ENCODE measurements at places on chromosomes 6 and 20.

DNA sequence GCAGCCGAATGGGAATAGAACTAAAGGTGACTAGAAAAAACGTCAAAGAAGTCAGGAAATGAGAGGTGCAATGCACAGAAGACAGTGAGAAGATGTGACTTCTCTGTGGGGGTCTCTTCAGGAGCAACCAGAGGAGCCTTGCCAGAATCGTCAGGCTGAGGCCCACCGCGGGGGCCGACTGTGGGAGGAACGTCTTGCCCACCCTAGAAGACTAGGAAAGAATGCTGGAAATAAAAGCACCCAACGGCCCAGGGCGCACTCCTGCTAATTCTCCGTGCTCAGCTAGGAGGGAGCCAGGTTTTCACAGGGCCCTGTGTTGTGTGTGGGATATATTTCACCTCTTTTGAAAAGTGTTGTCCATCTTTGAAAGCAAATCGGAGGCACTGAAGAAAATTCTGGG, 129.2 kb downstream of the SMOC2 start:
- no peak for DNase-seq

GRCh38 chr20:18404172-18404571, 62.7 kb downstream of the DZANK1 start:
- DNase-seq: no peak

DNA sequence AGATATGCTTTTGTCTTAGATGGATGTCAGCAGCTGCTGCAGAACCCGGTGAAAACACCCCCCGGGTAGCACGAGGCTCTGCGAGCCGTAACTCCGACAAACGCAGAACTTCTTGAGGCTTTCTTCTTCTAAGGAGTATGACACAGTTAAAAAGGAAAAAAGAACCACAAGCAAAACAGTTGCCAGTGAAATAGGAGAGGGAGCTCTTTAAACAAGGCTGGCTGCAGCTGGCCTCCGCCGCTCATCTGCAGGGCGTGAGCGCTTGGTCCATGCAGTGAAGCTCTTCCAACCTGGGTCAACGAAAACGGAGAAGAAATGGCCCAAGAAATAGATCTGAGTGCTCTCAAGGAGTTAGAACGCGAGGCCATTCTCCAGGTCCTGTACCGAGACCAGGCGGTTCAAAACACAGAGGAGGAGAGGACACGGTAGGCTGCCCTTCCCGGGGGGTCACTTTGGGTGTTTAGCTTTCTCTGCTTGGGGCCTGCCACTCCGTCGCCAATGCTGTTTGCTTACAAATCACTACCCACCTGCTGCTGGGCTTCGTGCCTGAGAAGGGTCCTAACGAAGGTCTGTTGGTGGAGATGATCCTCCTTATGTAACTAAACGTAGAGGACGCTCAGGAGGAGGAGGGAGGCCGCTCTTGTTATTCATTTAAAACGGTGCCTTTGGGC, 13.2 kb downstream of the SYTL3 start:
- no peak for DNase-seq

DNA sequence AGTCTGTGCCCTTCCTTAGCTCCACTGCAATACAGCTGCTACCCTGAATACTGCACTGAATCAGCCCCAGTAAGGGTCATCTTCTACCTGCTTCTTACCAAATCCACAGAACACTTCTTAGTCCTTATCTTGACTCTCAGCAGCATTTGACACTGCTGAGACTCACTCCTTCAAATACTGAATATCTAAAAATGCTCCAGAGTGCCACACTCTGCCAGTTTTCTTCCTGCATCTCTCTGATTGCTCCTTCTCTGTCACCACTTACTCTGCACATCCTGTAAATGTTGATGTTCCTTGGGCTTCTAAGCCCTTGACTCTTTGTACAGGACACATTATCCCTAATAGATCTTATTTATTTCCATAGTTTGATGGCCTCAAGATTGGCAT, 19.8 kb downstream of the MAN1A1 start:
- DNase-seq: no peak

DNA sequence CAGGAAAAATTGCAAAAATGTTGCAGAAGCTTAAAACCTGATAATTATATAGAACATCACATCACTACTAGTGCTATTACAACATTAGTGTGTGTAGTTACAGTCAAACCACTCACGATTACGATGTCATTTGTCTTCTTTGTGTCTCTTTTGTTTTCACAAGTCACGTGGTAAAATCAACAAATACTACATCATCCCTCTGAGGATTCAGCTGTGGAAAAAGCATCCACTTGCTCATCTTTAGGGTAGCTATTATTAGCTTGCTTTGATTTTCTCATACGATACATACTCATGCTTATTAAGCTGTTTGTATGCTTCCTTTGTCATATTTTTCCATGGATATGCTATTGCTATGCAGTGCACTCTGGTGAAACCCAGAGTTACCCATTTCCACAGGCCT, 22.2 kb upstream of the ATXN1 start:
- DNase-seq: no peak

- no peak for DNase-seq
Measured at GRCh38 chr6:110415086-110415916, at the start of gene DDO. DDO (minus strand) TSS chr6:110415575; CDS start chr6:110413462, 2,113 bp downstream.

DNA sequence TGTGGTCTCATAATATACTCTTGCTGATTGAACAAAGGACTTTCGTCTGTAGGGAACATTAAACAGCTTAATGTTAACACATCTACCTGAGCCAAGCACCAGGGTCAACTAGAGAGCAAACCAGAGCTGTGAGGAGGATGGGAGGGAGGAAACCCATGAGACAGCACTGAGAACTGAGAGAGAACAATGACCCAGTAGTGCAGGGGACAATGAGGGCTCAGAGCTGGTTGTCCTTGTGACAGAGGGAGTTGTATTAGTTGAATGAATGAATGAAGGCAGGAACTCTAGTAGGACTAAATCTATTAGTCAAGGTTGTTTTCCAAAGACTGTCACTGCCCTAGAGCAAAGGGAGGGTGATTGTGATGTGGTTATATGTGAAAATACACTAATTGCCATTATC, 28.2 kb upstream of the GSTA4 start:
- DNase-seq: no peak

DNA sequence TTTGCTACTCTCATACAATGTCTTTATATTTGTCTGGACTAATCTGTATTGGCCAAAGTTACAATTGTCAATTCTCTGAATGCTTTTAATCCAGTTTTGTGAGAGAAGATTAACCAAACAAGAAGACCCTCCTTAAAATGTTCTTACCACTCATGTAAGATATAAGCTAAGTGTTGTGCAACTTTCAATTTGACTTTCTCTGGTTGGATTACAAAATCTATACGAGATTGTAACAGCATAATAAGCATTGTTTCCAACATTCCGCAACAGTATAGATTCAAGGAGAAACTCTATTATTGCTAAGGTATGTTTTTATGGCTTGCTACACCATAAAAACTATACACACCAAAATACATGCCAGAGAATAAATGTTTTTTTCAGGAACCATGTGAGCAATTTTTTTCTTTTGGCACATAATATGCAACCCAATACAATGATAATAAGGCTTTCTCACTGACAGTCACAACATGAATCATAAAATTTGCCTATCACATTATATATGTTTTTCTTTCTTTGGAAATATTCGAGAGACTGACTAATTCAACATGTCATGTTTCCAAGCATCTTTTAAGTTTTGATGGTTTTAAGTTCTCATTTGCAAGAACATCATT, 12.2 kb upstream of the TRPC4AP start:
- DNase-seq: no peak

DNA sequence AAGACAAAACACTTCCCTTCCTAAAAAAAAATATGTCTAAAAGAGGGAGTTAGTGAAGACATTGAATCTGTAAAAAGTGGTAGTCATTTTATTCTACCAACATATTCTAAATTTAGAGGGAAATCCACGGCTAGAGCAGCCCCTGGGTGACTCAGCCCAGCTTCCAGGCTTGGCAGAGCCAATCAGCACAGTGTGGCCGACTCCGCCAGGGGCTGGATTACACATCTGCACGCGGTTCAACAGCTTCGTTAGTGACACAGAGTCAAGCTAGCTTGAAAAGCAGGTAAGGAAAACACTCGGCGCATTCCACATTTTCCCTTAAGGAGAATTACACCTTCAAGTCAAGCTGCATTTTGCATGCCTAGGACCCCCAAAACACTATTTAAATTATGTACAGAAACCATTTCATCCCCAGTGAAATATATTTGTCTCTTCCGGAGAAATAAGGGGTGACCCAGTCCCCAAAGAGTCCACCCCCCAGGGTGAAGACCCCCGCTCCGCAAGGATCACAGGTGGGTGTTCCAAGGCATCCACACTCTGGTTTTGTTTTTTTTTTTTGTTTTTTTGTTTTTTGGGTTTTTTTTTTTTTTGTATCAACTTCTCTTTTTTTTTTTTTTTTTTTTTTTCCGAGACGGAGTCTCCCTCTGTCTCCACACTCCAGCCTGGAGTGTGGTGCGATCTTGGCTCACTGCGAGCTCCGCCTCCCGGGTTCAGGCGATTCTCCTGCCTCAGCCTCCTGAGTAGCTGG, 58.4 kb upstream of the ARID1B start:
- DNase-seq: peak; percentile 88

DNA sequence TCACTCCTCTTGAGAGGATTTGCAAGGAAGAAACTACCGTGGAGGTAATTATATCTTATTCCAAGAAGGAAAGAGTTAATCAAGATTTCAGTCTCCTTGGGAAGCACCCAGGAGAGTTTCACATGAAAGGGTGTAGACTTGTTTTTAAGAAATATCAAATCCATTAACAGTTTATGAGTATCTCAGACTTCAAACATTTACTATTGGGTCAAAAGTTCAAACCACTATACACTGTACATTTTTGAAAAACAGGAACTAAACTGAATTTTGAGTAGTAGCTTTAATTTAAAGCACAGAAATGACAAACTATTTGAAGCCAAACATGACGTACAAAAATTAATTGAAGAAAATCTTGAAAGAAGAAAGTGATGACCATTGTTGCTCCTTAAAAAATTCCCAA, 164.0 kb downstream of the FOXC1 start:
- no peak for DNase-seq

DNA sequence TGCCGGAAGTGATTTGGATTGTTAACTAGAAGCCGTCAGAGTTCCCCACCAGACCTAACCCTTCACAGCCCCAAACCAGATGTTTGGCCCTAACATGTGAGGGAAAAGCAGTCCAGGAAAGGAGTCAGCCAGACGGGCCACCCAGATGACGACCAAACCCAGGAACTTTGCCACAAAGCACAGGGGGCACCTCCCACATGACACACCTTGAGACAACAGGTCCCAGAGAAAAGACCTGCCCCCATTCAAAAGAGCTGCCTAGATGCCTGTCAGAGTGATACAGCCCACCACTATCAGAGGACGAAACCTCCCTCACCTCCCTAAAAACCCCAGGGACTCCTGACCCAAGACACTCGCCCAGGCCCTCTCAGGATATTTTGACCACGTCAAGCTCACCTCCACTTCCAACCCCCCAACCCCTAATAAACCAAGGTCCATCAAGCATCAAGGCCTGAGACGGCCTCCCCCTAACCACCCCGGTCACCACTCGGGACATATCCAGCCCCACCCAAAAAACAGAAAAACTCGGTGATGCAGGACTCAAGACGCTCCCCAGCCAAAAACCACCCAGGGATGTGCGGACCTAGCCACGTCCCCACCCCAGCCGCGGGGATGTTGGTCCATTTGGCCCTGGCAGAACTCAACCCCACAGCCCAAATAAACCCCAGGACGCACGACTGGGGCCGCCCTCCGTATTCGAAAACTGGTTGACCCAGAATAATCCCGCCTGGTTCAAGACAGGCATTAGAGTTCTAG, 662 bp downstream of the ZNF343 start:
- peak; percentile 46 for DNase-seq

DNA sequence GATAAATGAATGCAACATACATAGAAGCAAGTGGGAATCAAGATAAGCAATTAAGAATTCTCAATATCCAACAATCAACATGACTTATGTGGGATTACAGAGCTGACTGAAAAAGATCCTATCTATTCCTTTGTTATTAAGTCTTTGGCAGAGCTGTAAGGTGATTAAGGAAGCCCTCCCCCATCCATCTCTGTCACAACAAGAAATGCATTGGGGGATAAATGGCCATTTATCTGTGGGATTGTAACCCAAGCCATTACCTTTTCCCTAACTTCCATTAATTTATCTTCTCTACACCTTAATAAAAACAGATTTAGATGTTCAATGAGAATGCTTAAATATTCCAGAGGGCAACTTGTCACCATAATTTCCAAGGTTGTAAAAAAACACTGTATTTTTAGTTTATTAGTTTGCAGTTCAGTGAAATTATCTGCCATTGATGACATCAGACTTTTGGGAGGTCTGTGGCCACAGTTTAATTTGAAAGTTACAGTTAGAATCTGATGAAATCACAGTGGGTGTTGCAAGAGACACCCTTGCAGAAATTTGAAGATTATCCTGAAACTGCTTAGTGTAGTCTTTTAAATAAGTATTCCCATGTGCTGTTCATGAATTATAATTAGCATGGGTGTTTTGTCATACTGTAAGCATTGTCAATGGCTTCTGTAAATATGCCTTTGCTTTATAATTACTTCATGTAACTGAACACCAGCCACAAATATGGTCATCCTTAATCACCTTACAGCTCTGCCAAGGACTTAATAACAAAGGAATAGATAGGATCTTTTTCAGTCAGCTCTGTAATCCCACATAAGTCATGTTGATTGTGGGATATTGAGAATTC, 49.4 kb upstream of the FYN start:
- DNase-seq: no peak

DNA sequence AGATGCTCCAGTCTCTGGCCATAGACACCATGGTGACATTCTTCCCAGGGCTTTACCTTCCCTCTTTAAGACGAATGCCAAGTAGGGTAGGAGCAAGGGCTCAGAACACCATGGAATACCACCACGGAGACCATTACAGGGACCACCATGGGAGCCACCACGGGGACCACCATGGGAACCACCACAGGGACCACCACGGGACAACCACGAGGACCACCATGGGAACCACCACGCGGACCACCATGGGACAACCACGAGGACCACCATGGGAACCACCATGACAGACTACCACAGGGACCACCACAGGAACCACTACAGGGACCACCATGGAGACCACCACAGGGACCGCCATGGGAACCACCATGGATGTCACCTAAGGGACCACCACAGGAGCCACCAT, 66.9 kb upstream of the MPC1 start:
- DNase-seq: no peak

DNA sequence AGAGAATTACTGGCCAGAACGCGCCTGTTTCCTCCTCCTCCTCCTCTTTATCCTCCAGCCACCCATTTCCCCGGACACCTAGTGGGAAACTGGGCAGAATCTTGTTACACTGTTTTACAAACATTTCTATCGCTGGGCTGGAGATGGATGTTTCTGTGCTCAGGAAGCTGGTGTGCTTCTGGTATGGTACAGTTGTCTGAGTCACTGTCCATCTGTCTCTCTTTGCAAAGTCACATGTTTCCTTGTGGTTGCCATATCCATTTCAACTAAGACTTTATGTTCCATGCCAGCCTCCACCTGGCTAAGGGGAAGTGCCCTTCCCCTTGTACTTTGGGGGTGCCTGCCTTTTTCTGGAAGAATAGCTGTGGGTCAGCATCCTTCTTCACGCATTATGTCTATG, 52.9 kb upstream of the SLC22A16 start:
- DNase-seq: no peak

GRCh38 chr6:106283481-106283880, 42.1 kb downstream of the ATG5 start:
- no peak for DNase-seq

- no peak for DNase-seq
Measured at GRCh38 chr6:154154389-154154967, 115.4 kb downstream of the OPRM1 start.
